Activated CD8-positive, alpha-beta T cell treated with anti-CD3 and anti-CD28 coated beads for 36 hours (primary cell): ENCODE measurements at places on chromosomes 7 and 10. TPM values are rescaled to one million over a fixed set of nuclear protein-coding genes. Genes with fewer than 3 reads are reported as not detected.

- no peaks in the 10 kb centered on the region for H3K27me3 ChIP-seq
- H3K4me1 ChIP-seq: no peaks in the 10 kb centered on the region
- H3K4me3 ChIP-seq: no peak overlapping the region
- no peak for DNase-seq
- H3K36me3 ChIP-seq: no peaks in the 10 kb centered on the region
Observed at GRCh38 chr10:82564353-82565196, 689.6 kb downstream of the NRG3 start.

DNA sequence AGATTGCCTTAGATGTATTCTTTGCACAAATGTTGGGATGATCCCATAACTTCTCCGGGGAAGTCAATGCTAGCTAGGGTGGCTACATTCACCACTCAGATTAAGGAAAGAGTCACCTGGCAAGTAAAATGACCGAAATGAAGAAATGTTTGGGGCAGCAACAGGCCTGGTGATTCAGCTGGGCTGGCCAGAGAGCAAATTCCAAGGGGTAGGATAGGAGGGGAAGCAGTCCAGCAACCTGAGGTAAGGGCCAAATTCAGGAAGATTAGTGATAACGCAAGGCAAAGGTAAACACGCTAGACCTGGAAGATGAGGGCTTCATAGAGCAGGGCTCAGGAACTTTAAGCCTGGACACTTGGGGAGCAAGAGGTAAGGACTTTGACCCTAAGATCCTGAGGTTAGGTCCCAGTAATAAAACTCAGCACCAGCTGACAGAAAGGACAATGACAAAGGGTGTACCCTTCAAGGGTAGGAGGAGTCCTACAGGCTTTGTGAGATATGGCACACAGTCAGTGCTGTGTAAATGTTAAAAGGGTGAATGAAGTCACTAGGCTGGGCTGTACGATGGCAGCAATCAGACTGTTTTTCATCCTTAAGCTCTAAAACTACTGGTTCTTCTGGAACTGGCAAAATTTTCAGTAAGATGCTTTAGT is 22.7 kb upstream of the SMNDC1 start:
- DNase-seq: no peak
- H3K27me3 ChIP-seq: no peaks in the 10 kb centered on the region
- H3K4me3 ChIP-seq: no peak overlapping the region
- H3K4me1 ChIP-seq: peaks cover 25% of the 10 kb centered on the region
- H3K36me3 ChIP-seq: peaks cover 4% of the 10 kb centered on the region
- no peak overlapping the region for H3K27ac ChIP-seq

DNA sequence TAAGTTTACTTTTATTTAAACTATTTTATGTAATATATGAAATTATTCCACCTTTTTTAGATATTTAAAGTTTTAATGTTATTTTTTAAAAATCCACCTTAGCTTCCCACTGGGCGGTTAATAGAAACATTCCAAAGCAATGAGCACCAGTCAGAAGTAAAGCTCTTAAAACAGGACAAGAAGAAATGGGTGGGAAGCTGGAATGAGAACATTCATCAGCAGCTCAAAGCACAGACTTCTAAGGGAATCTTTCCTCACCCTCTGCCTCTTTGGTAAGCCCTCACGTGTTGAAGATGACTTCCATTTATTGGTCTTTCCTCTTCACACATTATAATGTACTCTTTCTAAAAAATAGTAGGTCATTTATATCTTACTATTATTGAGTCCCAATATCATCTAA is 3.1 kb downstream of the AGMO start:
- H3K27ac ChIP-seq: no peak overlapping the region
- no peak overlapping the region for H3K4me3 ChIP-seq
- H3K36me3 ChIP-seq: no peaks in the 10 kb centered on the region

- no peak overlapping the region for H3K27ac ChIP-seq
- H3K36me3 ChIP-seq: peaks cover 9% of the 10 kb centered on the region
- no peak overlapping the region for H3K4me3 ChIP-seq
- peaks cover 9% of the 10 kb centered on the region for H3K4me1 ChIP-seq
- H3K27me3 ChIP-seq: no peaks in the 10 kb centered on the region
Observed at GRCh38 chr10:102514487-102515311, 10.9 kb downstream of the SUFU start.

DNA sequence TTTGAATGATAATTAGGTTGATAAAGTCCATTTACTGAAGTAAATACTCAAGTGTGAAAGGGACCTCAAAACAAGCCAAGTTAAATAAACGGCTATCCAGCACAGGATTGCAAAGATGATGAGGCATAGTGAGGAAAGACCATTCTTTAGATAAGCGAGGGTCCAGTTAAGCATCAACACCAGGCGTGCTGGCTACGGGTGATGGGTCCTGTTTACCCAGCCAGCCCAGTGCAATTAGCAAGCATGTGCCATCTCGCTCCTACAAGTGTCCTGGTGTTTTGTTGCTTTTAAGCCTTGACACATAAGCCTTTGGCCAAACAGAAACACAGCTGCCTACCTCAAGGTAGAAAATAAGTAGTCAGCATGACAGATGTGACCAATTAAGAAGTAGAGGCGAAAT is 7.1 kb downstream of the NEBL start:
- no peaks in the 10 kb centered on the region for H3K36me3 ChIP-seq
- no peaks in the 10 kb centered on the region for H3K4me1 ChIP-seq
- H3K4me3 ChIP-seq: no peak overlapping the region
- H3K27me3 ChIP-seq: peaks cover 2% of the 10 kb centered on the region
- H3K27ac ChIP-seq: no peak overlapping the region
- DNase-seq: no peak

GRCh38 chr10:92506336-92506735 is 67.6 kb downstream of the IDE start:
- DNase-seq: no peak
- no peak overlapping the region for H3K4me3 ChIP-seq
- H3K27me3 ChIP-seq: no peaks in the 10 kb centered on the region
- H3K4me1 ChIP-seq: no peaks in the 10 kb centered on the region
- no peak overlapping the region for H3K27ac ChIP-seq
- H3K36me3 ChIP-seq: peaks cover 19% of the 10 kb centered on the region

DNA sequence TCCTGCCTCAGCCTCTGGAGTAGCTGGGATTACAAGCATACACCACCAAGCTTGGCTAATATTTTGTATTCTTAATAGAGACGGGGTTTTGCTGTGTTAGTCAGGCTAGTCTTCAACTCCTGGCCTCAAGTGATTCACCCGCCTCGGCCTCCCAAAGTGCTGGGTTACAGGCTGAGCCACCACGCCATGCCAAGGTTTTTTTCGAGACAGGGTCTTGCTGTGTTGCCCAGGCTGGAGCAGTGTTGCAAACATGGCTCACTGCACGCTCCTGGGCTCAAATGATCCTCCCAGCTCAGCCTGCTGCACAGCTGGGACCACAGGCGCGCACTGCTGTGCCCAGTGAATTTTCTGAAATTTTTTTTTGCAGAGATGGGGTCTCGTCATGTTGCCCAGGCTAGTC is 3.3 kb upstream of the SEC31B start:
- no peak for DNase-seq
- H3K27me3 ChIP-seq: no peaks in the 10 kb centered on the region
- H3K27ac ChIP-seq: no peak overlapping the region
- H3K36me3 ChIP-seq: peaks cover 33% of the 10 kb centered on the region
- peaks cover 30% of the 10 kb centered on the region for H3K4me1 ChIP-seq

GRCh38 chr7:18320422-18320821 is 175.1 kb upstream of the HDAC9 start:
- H3K4me1 ChIP-seq: no peaks in the 10 kb centered on the region
- no peak overlapping the region for H3K4me3 ChIP-seq
- no peaks in the 10 kb centered on the region for H3K36me3 ChIP-seq
- H3K27ac ChIP-seq: no peak overlapping the region
- no peak for DNase-seq
- no peaks in the 10 kb centered on the region for H3K27me3 ChIP-seq

GRCh38 chr7:4240520-4241303 is 441.4 kb upstream of the FOXK1 start:
- H3K27ac ChIP-seq: no peak overlapping the region
- peaks cover 3% of the 10 kb centered on the region for H3K36me3 ChIP-seq
- H3K4me3 ChIP-seq: no peak overlapping the region
- peak; percentile 18 for DNase-seq
- no peaks in the 10 kb centered on the region for H3K27me3 ChIP-seq

GRCh38 chr10:8183241-8183704 is 128.8 kb downstream of the GATA3 start:
- peaks cover 3% of the 10 kb centered on the region for H3K27me3 ChIP-seq
- peaks cover 17% of the 10 kb centered on the region for H3K4me1 ChIP-seq

- H3K4me1 ChIP-seq: no peaks in the 10 kb centered on the region
- no peak overlapping the region for H3K4me3 ChIP-seq
- H3K27me3 ChIP-seq: no peaks in the 10 kb centered on the region
- H3K27ac ChIP-seq: no peak overlapping the region
- no peak for DNase-seq
Observed at GRCh38 chr7:29300026-29300480, 105.5 kb downstream of the CHN2 start.

- DNase-seq: no peak
- H3K27ac ChIP-seq: no peak overlapping the region
- H3K27me3 ChIP-seq: no peaks in the 10 kb centered on the region
- H3K36me3 ChIP-seq: no peaks in the 10 kb centered on the region
- no peak overlapping the region for H3K4me3 ChIP-seq
Observed at GRCh38 chr10:51063166-51063565, 11.1 kb upstream of the PRKG1 start.

DNA sequence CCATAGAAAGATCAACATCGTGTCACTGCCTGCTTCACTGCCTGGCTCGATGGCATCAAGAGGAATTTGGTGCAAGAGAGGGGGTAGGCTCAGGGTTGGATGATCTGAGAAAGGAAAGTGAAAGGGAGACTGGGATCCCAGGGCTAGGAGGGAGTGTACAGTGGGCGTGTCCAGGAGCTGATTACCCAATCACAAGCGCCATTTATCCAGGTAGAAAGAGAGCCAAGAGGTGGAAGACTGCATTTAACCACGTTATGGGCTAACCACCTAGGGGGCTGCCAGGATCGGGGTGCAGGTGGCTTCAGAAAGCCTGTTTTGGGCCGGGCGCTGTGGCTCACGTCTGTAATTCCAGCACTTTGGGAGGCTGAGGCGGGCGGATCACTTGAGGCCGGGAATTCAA is 10.3 kb downstream of the PODXL start:
- peaks cover 2% of the 10 kb centered on the region for H3K4me1 ChIP-seq
- H3K27me3 ChIP-seq: peaks cover 3% of the 10 kb centered on the region
- no peak overlapping the region for H3K4me3 ChIP-seq
- DNase-seq: peak; percentile 9
- H3K27ac ChIP-seq: no peak overlapping the region

DNA sequence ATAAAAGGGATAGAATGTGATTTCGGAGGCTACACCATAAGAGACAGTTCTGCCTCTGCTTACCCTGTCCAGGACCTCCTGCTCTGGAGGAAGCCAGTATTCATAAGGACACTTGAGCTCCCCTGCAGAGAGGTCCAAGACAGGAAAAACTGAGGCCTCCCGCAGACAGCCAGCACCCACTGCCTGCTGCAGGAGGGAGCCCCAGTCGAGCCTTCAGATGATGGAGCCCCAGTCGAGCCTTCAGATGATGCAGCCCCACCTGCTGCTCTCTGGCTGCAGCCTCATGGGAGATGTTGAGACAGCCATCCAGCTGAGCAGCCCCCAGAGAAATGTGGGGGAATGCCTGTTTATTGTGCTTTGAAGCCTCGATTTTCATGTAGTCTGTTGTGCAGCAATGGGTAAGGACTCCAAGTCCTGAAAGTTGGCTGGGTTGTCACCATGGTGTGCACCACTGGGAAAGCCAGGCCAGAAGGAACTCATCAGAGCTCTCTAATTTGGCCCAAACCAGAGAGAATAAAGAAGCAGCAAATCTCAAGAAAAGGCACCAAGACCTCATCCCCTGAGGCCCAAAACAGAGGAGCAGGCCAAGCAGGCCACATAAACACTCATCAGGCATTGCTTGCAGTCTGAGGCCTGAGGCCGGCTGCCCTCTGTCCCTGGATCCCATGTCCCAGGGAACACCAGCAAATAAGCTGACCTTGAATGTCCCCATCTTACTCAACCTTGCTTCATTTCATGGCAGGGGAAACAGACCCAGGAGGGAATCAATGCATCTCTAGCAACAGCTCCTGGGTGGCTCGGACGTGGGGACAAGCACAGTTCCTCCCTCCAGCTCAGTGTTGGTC is 30.9 kb downstream of the CALML5 start:
- H3K27ac ChIP-seq: no peak overlapping the region
- no peaks in the 10 kb centered on the region for H3K4me1 ChIP-seq
- no peak overlapping the region for H3K4me3 ChIP-seq
- no peaks in the 10 kb centered on the region for H3K36me3 ChIP-seq
- no peak for DNase-seq

GRCh38 chr7:4958477-4959301 is at the start of gene MMD2:
Gene MMD2, minus strand, starts transcription at chr7:4959187. Its CDS starts 170 bp downstream, at chr7:4959017.
- peaks cover 24% of the 10 kb centered on the region for H3K27me3 ChIP-seq
- no peak within 1 kb of the TSS for H3K27ac ChIP-seq
- H3K4me1 ChIP-seq: peaks cover 5% of the 10 kb centered on the region
- H3K4me3 ChIP-seq: peak within 1 kb of the TSS; percentile 29
- no peak for DNase-seq

GRCh38 chr7:5450549-5451327 is 27.1 kb upstream of the TNRC18 start:
- peak; percentile 63 for DNase-seq
- peaks cover 6% of the 10 kb centered on the region for H3K4me1 ChIP-seq
- no peaks in the 10 kb centered on the region for H3K36me3 ChIP-seq
- H3K27me3 ChIP-seq: no peaks in the 10 kb centered on the region
- H3K27ac ChIP-seq: no peak overlapping the region

- peak overlapping the region; percentile 53 for H3K27ac ChIP-seq
- H3K36me3 ChIP-seq: peaks cover 2% of the 10 kb centered on the region
- H3K27me3 ChIP-seq: no peaks in the 10 kb centered on the region
- peak overlapping the region; percentile 31 for H3K4me3 ChIP-seq
- H3K4me1 ChIP-seq: peaks cover 31% of the 10 kb centered on the region
- DNase-seq: no peak
Observed at GRCh38 chr7:2299870-2300512, 14.2 kb downstream of the SNX8 start.

DNA sequence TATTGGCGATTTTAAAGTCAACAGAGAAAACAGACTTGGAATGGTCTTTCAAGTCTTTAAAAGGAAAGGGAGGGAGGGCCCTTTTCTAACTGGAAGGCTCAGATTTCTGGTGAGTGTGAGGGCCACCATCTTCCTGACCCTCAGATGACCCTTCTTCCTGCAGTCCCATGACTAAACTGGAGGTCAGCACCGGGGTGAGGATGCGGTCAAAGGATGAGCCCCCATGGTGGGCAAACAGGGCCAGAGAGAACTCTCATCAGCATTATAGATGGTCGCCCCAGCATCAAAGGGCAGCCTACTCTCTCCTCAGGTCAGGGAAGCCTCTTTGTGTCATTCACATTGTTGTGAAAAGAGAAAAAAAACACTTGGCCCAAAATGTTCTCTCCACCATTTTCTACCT is 219.2 kb downstream of the LRMDA start:
- H3K27ac ChIP-seq: no peak overlapping the region
- peaks cover 6% of the 10 kb centered on the region for H3K27me3 ChIP-seq
- DNase-seq: no peak
- H3K4me3 ChIP-seq: no peak overlapping the region
- no peaks in the 10 kb centered on the region for H3K4me1 ChIP-seq

GRCh38 chr7:50287129-50287528 is 17.4 kb upstream of the IKZF1 start:
- no peaks in the 10 kb centered on the region for H3K36me3 ChIP-seq
- no peak overlapping the region for H3K4me3 ChIP-seq
- H3K27me3 ChIP-seq: no peaks in the 10 kb centered on the region
- DNase-seq: no peak
- no peak overlapping the region for H3K27ac ChIP-seq

The ADAM22 gene
- total RNA-seq: 3.0 TPM

The HOXA5 gene
- total RNA-seq: not detected

The HEPACAM2 gene
- total RNA-seq: not detected

The FAM25G gene
- not detected for total RNA-seq

The RGR gene
- total RNA-seq: not detected

The SOSTDC1 gene
- total RNA-seq: not detected

The C1GALT1 gene
- total RNA-seq: 39.0 TPM

The CCAR1 gene
- 101 TPM for total RNA-seq

The PCDH15 gene
- not detected for total RNA-seq
